ENCODE measurements at places on chromosomes 3 and 15.

- DNase-seq, result no peak
Observed at GRCh38 chr15:34993877-34994276, 5.8 kb upstream of the ZNF770 start.

DNA sequence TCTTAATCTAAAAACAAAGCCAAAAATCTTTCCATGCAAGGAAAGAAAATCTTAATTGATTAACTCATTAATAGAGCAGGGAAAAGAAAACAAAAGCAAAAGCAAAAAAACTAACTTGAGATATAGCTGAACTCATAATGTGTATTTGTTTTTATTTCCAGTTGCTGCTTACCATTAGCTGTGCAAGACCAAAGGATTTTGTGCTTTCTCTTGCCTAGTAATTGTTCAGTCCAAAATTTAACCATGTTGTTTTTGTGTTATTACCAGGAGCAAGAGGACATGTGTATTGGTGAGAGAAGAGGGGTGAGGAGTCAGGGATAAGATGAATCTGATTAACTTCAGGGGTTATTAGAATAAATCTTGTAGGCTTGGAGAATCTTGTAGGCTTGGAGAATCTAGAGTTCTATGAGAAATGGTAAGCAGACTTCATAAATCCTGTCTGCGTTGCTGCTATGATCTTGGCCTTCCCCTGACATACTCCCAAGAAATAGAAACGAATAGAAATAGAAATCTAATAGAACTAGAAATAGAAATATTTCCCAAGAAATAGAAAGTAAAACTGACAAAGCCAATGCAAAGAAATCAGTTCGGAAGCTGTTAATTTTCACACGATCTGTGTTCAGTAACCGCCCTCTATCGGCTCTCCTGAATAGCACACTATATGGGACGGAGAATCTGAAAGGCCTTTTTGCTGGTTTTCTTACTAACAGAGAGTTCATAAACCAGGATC is 72.6 kb upstream of the TNFSF10 start:
- DNase-seq, result no peak

DNA sequence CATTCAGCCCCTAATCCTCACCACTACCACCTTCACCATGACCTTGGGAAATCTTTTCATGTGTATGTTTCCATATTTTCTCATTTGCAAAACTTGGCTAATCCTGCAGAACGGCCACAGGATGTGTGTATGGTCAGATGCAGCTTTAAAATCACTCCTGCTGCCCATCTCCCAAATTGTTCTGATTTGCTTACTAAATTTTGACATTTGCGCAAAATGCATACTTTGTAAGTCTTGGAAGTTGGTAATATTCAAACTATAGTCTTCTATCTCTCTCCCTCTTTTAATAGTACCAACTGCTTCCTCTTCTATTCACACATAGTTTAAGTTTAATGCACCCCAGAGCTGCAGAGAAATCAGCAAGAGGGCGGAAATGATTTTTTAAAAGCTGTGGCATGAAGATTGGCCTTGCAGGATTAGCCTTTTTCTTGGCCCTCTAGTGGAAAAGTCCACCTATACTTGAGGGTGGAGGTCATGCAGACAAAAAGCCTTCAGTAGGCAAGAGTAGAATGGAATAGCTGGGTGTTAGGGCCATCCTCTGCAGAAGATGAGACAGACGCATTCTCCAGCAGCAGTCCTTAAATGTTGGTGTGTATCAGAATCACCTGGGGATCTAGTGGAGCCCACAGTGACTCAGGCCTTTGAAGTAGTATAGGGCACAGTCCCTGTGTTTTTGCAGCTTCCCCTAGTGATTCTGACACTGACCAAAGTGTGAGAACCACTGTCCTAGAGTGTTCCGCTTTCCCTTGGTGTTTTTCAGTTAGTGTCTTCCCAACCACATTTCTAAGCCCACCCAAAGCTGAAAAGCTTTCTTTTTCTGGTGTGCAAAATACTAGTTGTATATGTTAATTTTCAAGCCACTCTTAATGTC is 181.7 kb downstream of the CHST2 start:
- no peak for DNase-seq

DNA sequence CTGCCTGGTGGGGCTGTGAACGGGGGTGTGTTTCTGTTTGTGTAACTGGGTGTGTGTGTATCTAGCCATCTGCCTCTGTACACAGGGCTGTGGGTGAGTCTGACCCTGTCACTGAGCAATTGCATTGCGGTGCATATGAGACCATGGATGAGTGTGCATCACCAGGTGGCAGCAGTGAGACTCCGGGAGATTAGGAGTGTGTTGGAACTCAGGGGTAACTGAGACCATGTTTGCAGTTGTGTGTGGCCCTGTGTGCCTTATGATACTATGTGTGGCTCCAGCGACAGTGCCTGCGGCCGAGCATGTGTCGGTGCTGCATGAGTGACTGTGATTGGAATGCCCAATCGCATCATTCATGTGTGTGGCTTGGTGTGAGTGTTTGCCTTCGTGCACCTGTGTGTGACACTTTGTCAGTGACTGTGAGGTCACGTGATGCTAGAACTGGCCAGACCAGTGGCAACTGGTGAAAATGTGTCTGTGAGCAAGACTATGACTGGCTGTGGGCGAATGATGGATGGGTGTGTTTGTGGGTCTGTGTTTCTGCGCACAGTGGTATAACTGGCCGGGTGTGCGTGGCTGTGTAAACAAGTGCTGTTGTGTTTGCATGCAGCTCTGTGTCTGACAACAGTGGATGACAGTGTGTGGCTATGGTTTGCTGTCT is 14.0 kb downstream of the VILL start:
- peak; percentile 48 for DNase-seq

- no peak for DNase-seq
Observed at GRCh38 chr3:4113811-4114522, 189.2 kb upstream of the SETMAR start.

DNA sequence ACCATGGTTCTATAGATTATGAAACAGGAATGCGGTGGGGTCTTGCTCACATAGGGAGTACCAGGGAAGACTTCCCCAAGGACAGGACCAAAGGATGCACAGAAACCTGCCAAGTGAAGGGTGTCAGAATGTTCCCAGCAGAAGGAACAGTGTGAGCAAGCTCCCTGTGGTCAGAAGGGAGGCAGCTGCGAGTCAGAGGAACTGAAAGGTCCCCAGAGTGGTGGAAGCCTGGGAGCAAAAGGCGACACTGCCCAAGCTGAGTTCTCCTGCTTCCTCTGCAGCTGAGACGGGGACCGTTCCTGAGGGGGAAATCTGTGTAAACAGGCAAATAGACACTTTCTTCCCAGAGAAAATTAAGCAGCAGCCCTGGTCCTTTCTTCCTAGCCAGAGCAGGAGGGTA is 14.2 kb upstream of the SLC6A6 start:
- DNase-seq, result no peak

DNA sequence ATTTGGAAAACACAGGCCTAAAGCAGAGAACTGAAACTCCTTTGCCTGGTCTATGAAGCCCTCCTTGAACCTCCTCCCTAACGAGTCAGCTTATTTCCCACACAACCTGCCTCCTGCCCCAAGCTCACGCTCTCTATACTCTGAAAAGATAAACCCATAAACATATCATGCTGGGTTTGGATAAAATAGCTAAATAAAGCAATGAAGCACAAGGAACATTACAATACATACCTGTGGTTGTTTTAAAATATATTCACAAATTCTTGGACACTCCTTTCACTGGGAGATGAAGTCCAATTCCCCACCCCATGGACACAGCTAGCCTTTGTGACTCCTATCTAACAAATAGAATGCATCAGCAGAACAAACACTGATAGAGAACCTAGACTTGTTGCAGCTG is 98.2 kb downstream of the PLCH1 start:
- DNase-seq, result no peak

- DNase-seq, result no peak
Observed at GRCh38 chr3:193095366-193095765, 145.7 kb upstream of the PLAAT1 start.

DNA sequence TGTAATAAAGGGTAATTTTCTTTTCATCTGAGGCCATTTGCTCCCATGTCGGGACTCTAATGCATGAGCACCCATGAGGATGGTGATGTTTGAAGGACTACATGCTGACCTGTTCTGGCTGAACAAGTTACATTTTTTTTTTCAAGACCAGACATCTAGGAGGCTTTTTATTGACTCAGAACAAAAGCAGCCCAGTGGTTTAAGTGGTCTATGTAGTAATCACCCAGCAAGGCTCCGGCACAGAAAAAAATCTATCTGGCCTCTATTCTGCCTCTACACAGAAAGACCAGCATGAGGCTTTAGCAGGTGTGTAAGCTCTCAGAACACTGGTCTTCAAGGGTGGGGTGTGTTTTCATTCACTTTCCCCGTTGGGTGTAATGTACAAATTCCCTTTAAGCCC is 95.1 kb upstream of the ZBED2 start:
- no peak for DNase-seq

- DNase-seq, result no peak
Observed at GRCh38 chr15:85005319-85005718, 23.7 kb downstream of the PDE8A start.

DNA sequence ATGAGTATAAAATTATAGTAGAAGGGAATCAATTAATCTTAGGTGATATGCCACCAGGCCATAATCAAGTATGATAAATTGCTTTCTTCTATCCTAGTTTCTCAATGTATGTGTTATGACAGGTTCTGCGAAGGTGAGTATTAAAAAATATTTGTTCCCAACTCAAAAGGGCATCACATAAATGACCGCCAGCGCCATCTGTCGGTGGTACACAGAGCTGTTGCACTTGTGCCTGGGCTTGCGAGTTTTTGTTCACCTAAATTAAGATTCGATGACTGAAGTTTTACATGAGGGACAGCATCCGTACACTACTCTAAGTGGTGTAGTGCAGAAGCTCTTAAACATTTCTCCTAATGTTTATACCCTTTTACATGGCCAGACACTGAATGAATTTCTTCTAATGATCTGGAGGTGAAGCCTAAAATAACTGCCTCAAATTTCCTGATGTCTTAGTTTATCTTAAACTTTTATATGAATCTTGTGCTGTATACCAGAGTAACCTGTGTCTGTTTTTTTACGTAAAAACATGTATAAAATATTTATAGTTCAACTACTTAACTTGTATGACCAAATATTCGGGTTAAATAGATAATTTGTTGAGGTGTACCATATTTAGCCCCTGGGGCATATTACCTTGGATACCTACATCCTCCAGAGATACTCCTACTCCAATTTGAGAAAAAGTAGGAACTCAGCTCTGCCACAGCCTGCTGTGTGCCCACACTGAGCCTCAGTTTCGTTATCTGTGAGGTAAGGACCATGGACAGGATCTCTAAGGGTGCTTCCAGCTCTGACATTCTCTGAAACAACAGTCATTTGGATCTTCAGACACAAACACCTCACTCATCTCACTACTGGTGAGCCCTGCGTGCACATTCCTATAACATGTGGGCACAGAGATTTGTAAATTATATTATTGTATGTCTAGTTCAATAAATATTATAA is 365.6 kb downstream of the MAGI1 start:
- no peak for DNase-seq

- no peak for DNase-seq
Observed at GRCh38 chr3:136281966-136282520, 31.9 kb downstream of the PCCB start.

- DNase-seq, result no peak
Observed at GRCh38 chr3:63687278-63688225, 35.1 kb downstream of the SNTN start.

Measured in stimulated activated CD8-positive, alpha-beta memory T cell treated with anti-CD3 and anti-CD28 coated beads, Interleukin-7, amount 100 ng/mL, for 1 hour (primary cell).